Right atrium auricular region (tissue), 2 donors: ENCODE measurements at places on chromosomes 3 and 15. TPM values are rescaled to one million over a fixed set of nuclear protein-coding genes. Genes with fewer than 3 reads are reported as not detected.
A peak's percentile ranks its signal among the peaks of the same experiment; 100 is the strongest.

GRCh38 chr15:92797168-92798052 lies 102.7 kb upstream of the CHD2 start:
- no peak for DNase-seq

GRCh38 chr3:38964646-38965045 lies 87.1 kb downstream of the SCN11A start:
- DNase-seq = no peak

GRCh38 chr15:101170568-101171350 lies 81.1 kb downstream of the CHSY1 start:
- DNase-seq = peak; percentile 90

GRCh38 chr15:57309856-57310760 lies 66.2 kb upstream of the CGNL1 start:
- no peak for DNase-seq

GRCh38 chr3:100719136-100719535 lies 9.8 kb downstream of the TFG start:
- no peak for DNase-seq

- DNase-seq = no peak
Measured at GRCh38 chr3:80889535-80889934, 871.9 kb downstream of the GBE1 start.

DNA sequence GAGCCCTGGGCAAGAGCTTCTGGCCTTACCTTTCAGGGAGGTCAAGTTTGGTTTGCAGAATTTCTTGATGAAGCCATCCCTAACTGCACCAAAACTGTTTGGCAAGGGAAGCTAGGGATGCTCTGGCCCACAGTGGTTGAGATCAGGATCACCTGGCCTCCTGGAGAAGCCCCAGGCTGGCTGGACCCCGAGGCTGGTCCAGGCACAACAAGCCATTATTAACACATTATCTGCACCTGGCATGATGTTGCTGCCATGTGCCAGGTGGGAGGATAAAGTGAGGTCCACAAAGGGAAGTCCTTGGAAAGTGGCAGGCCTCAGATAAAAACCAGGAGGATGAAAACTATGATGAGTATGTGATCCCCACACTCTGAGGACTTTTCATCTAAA lies 35.9 kb upstream of the DUSP7 start:
- no peak for DNase-seq

DNA sequence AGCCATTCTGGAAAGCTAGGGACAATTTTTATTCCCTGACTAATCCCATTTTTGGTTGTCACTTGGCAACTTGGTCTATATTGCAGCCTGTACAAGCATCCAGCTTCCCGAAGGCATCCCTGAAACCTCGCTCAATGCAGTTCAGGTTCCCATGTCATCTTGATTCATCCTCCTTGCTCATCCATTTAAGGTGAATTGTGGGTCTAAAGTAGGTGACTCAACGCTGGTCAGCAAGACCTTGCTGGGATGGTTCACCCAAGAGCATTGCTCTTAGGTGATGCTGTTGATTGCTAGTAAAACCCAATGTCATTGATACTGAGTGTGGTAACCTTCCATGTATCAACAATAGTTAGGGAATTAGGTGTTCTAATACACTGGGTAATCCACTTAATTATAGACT lies 13.1 kb upstream of the RAB8B start:
- peak; percentile 23 for DNase-seq

GRCh38 chr15:74868059-74868458 lies 5.1 kb downstream of the SCAMP2 start:
- peak; percentile 66 for DNase-seq

GRCh38 chr15:45149060-45149459 lies 19.3 kb downstream of the DUOX1 start:
- DNase-seq = no peak

GRCh38 chr3:196662711-196663571 lies 23.4 kb downstream of the NRROS start:
- DNase-seq = no peak

DNA sequence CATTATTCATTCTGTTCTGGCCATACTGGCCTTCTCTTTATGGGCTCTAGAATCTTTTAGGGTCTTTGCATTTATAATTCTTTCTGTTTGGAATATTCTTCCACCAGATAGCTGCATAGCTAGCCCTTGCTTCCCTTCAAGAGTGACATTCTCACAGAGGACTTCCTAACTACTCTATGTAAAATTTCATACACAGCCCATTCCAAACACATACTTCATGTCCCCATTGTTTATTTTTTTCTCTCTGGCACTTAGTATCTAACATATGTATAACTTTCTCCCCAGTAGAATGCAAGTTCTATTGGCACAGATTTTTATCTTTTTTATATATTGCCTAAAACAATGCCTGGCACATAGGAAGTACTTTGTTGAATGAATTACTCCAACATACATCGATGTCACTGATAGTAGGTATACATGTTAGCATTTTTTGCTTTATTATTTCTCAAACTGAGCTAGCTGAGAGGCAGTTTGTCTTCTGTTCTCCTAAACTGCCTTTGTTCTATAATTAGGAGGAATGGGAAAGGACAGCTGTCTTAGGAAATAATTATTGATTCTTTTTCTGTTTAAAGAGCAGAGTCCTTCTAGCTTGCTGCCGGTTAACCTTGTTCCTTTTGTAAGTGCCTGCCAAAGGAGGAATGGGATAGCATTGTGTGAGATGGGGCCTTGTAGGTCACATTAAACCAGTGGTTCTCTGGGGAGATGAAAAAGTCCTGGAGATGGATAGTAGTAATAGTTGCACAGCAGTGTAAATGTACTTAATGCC lies 7.9 kb downstream of the FAM162A start:
- DNase-seq = no peak

DNA sequence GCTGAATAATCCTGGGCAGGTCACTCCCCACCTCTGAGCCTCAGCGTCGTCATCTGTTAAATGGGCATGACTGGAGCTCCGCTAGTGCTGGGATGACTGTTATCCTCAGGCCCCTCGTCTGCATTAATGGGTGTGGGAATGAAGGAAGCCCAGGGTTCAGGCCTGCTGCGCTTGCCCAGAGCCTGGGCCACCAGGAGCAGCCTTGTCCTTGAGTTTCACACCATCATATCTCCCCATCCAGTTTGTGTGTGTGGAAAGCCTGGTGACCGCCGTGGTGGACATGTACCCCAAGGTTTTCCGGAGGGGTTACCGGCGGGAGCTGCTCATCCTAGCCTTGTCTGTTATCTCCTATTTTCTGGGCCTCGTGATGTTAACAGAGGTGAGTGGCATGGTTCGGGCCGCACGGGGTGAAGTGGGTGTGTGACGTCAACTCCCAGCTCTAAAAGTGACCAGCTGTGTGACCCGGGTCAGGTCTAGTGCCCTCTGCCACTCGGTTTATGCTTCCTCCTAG lies 63.5 kb upstream of the SLC6A1 start:
- DNase-seq = no peak

DNA sequence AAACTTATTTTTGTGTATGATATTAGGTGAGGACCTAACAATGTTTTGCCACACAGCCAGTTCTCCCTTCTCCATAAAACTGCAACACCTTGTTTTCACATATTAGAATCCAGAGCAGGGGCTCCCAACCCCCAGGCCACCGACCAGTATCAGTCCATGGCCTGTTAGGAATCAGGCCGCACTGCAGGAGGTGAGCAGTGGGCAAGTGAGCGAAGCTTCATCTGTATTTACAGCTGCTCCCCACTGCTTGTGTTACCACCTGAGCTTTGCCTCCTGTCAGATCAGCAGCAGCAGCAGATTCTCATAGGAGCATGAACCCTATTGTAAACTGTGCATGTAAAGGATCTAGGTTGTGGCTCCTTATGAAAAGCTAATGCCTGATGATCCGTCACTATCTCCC lies 185.9 kb upstream of the NSMCE3 start:
- DNase-seq = no peak

- no peak for DNase-seq
Measured at GRCh38 chr3:85604641-85605040, 645.9 kb downstream of the CADM2 start.

GRCh38 chr3:42844412-42844713 lies 31.3 kb downstream of the CYP8B1 start:
- no peak for DNase-seq

DNA sequence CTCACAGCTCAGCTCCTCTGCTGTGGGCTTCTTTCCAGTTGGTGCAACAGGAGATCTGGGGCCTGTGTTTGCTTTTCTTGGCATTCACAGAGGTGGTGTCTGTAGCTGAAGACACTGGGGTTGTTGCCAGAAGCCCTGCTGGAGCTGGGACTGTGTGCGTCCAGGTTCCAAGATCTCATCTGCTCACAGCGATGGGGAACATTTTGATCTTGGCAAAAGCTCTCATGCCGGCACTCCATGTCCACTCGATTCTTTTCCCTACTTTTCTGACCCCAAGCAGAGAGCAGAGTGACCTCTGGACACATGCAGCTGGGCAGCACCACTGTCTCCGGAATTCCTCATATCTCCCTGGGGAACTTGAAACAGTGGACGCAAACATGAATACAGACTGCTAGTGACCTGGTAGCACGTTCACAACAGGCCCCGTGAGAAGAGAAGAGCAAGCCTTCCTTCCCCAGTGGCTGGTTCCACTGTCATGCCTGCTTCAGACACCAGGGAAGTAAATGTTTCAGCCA lies 36.1 kb upstream of the MECOM start:
- DNase-seq = peak; percentile 92

- DNase-seq = no peak
Measured at GRCh38 chr15:39804026-39804425, 21.4 kb upstream of the FSIP1 start.

DNA sequence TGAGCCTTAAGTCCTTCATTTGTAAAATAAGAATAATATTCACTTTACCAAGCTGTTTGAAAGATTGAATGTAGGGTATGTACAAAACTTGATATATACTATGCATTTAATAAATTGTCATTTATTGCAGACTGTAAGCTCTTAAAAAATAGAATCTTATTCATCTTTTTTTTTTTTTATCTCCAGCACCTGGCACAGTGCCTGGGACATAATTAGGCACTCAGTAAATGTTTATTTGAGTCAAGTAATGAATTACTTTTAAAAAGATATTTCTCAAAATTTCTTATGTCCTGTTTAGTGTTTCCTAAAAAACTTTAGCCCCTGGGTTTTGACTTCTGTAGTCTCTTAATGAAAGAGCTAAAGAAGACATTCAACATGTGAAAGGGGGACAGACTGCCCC lies 71.7 kb downstream of the TOP2B start:
- no peak for DNase-seq

DNA sequence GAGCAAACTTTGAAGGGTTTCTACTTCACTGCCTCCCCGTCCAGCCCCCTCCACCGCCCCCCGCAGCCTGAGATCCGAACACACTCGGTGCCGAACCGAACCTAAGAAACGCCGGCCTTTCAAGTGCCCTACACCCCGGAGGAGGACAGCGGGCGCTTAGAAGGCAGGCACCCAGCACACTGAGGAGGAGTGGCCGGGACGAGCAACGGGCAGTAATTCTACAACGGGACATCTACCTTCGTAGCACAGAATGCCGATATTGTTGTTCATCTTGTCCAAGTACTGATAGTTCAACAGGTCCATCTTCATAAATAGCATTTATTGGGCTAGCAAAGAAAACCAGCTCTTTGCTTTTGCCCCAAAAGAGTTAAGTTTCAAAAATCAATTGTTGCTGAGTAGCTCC lies 513 bp downstream of the VGLL4 start:
- DNase-seq = no peak

GRCh38 chr3:153680526-153680925 lies 440.7 kb upstream of the ARHGEF26 start:
- no peak for DNase-seq

- DNase-seq = no peak
Measured at GRCh38 chr3:155019575-155019974, 60.5 kb upstream of the MME start.

DNA sequence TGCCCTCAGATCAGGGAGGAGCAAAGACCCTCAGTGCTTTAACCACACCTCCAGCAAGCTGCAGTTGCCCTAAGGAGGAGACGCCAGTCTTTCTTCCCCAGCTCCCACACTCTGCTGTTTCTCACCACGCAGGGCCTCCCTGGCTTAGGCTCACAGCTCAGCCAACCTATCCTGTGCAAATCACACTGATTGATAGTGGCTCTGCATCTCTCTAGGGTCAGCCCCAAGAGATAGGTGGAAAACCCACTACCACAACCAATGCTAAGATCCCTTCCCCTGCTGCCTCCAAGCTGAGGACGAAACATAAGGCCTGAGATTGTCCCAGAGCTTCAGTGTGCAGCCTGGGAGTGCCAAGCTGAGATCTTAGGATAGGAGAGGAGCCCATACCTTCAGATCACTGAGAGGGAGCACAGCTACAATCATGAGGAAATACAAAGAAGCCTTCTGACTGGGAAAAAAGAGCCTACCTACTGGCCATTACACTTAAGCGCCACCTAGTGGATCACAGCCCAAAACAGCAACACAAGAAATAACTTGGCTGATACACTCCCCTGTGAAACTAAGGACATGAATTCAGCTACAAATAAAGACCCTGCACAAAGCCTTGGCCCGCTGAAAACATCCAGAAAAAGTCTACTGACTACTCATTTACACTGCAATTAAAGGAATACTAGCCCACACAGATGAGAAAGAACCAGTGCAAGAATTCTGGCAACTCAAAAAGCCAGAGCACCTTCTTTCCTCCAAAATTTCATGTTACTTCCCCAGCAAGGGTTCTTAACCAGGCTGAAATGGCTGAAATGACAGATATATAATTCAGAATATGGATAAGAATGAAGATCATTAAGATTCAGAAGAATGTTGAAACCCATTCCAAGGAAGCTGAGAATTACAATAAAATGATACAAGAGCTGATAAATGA lies 271.5 kb upstream of the DCBLD2 start:
- DNase-seq = no peak

DNA sequence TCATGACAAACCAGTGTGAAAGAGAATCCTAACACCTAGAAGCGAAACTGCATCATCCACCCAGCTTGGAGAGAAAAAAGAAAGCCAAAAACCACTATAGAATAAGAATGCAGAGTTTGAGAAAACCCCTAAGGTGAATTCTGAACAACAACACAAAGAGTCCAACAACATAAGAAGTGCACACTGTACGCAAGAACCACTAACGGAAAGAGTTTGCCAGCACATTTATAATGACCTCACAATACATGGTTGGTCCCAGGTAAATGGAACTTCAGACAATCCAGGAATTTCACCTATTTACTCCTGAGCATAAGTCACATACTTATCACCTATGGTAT lies 128.3 kb upstream of the BHLHE40 start:
- DNase-seq = no peak

DNA sequence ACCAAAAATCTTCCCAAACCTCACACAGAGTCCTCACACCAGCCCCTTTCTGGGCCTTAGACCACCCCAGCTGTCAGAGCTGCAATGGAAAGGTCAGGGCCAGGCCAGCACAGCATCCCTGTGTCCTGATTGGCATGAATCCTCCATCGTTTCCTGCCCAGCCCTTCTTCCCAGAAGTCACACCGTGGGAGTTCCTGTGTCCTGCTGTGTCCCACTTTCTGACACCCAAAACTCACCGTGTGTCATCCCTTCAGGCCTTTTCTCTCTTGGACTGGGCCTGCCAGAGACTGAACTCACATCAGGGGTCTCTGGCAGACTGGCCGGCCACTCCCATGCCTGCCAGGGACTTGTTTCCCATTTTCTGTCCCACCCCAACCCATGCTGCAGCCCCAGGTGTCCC lies 32.5 kb upstream of the CHRNB4 start:
- no peak for DNase-seq

GRCh38 chr3:124429129-124429815 lies 301.0 kb upstream of the UMPS start:
- DNase-seq = no peak

HTR3E gene
- not detected for total RNA-seq

CADPS gene
- total RNA-seq = 16.1 TPM

SUCNR1 gene
- total RNA-seq = 1.1 TPM

CELSR3 gene
- 0.11 TPM for total RNA-seq

C2CD4B gene
- 5.9 TPM for total RNA-seq

DPPA2 gene
- not detected for total RNA-seq

ROBO1 gene
- 7.6 TPM for total RNA-seq
